ENCODE measurements at places on chromosomes 1 and 21. TPM values are rescaled to one million over a fixed set of nuclear protein-coding genes. Genes with fewer than 3 reads are reported as not detected.

The C4BPB gene
- total RNA-seq = 6.6 TPM

The ADAMTS4 gene
- total RNA-seq = 7.8 TPM

The TRIM46 gene
- total RNA-seq = 0.43 TPM

The BRINP2 gene
- not detected for total RNA-seq

The GJA4 gene
- total RNA-seq = 20.0 TPM

The RGS2 gene
- total RNA-seq = 49.0 TPM

The KCNJ9 gene
- total RNA-seq = not detected

The FAM3B gene
- total RNA-seq = 5.2 TPM

The OR14K1 gene
- total RNA-seq = not detected

The TMEM125 gene
- 188 TPM for total RNA-seq

The IL19 gene
- total RNA-seq = not detected

The GFI1 gene
- total RNA-seq = 5.4 TPM

The ATF6 gene
- total RNA-seq = 32.0 TPM

Data from upper lobe of right lung (tissue), 1 donor.